ENCODE measurements at places on chromosomes 3 and 15.
A peak's percentile ranks its signal among the peaks of the same experiment; 100 is the strongest.

GRCh38 chr3:11482021-11482420, 161.7 kb downstream of the VGLL4 start:
- no peaks in the 10 kb centered on the region for H3K4me1 ChIP-seq
- no peaks in the 10 kb centered on the region for H3K27me3 ChIP-seq
- no peak overlapping the region for H3K27ac ChIP-seq
- no peak for DNase-seq

DNA sequence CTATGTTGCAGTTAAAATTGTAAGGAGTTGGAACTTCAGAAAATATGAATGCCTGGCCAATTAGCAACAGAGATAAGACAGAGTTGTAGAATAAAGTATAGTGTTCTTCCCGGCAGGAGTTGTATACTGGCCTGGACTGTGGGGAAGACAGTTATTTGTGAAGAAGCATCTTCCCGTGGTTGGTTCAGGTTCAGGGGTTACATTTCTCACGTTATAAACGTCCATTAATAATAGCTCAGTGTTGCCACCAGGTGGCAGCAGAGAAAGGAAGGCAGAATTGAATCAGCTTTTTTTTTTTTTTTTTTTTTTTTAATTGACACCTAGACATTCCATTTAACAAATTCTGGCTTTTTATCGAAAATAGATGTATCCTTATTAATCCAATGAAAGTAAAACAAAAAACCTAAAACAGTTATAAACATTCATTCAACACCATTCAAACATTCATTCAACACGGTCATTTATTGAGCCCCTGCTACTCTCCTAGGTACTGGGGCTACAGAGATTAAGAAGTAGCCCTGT, 66.4 kb upstream of the NR2E3 start:
- no peak overlapping the region for H3K4me3 ChIP-seq
- no peaks in the 10 kb centered on the region for H3K4me1 ChIP-seq
- H3K27me3 ChIP-seq, result no peaks in the 10 kb centered on the region
- peak; percentile 58 for DNase-seq
- H3K36me3 ChIP-seq, result no peaks in the 10 kb centered on the region
- H3K27ac ChIP-seq, result no peak overlapping the region

GRCh38 chr3:147356145-147356908, 50.0 kb downstream of the ZIC4 start:
- no peak overlapping the region for H3K27ac ChIP-seq
- no peaks in the 10 kb centered on the region for H3K36me3 ChIP-seq
- H3K4me1 ChIP-seq, result no peaks in the 10 kb centered on the region
- no peak for DNase-seq
- peaks cover 64% of the 10 kb centered on the region for H3K27me3 ChIP-seq
- no peak overlapping the region for H3K4me3 ChIP-seq

DNA sequence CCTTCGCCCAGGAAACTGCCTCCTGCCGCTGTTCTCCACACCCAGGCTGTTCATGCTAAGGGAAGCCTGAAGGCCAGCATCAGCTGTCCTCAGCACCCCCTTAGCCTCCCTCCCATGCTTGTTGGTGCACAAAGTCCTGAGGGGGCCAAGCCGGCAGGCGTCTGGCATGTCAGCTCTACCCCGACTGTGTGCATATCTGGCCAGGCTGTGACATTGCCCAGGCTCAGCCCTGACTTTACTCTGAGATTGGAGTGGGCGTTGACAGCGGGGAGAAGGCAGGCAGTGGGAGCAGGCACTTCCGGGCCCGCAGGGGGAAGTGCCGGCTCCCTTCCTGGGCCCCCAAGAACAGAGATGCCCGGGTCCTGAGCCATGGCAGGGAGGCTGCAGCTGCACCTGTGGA, 492.2 kb downstream of the AGBL1 start:
- H3K4me3 ChIP-seq, result no peak overlapping the region
- no peak overlapping the region for H3K27ac ChIP-seq
- H3K27me3 ChIP-seq, result no peaks in the 10 kb centered on the region
- peaks cover 5% of the 10 kb centered on the region for H3K4me1 ChIP-seq
- DNase-seq, result no peak

DNA sequence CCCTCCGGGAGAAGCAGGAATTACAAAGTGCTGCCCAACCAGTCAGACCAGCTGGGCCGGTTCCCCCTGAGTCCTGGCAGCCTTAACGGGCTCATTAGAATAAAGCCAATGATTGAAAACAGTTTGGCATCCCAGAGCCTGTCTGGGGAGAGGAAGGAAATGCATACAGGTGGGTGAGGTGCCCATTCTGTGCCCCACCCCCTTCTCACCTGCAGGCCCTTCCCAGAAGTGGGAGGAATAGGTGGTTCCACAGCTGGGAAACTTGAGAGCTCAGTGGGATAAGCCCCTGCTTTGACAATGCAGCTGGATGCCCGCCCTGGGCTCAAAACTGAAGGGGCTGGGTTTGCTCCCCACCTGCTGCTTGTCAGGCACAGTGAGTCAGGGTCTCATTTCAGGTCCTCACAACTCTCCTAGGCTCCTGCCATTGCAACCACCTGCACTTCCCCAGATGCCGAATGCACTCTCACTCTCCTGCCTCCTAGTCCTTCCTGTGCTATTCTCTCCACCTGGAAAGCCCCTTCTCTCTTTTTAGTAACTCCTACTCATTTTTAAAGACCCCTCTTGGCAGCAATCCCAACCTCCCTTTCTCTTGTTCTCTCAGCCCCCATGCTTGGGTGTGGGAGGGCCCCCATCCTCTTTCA, 5.5 kb upstream of the BUB1B start:
- H3K4me1 ChIP-seq, result peaks cover under 1% of the 10 kb centered on the region
- no peak for DNase-seq
- no peak overlapping the region for H3K4me3 ChIP-seq
- no peak overlapping the region for H3K27ac ChIP-seq
- H3K27me3 ChIP-seq, result no peaks in the 10 kb centered on the region

DNA sequence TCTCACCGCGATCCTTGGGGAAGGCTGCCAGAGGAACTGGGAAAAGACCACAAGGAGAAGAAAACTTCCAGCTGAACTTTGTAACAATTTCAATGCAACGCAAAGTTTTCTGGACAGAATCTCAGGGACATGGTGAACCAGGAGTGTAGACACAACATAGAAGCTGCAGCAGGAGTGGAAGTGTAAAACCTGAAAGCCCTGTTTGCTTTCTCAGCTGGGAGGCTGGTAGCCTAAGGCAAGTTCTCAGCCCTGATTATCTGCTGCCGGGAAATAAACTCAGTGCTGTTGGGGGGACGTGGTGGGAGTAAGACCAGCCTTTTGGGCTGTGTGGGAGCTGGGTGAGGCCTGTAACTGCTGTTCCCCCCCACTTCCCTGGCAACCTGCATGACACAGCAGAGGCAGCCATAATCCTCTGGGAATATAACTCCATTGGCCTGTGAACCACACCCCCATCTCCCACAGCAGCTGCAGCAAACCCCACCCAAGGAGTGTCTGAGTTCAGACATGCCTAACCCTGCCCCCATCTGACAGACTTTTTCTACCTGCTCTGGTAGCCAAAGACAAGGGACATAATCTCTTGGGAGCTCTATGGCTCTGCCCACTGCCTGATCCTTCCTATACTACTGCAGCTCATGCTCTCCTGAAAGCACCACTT, 106.7 kb downstream of the ZNF621 start:
- H3K4me3 ChIP-seq, result no peak overlapping the region
- H3K27me3 ChIP-seq, result peaks cover 9% of the 10 kb centered on the region
- no peak for DNase-seq
- no peak overlapping the region for H3K27ac ChIP-seq
- no peaks in the 10 kb centered on the region for H3K4me1 ChIP-seq

- no peak overlapping the region for H3K4me3 ChIP-seq
- no peaks in the 10 kb centered on the region for H3K36me3 ChIP-seq
- H3K27me3 ChIP-seq, result no peaks in the 10 kb centered on the region
- H3K27ac ChIP-seq, result no peak overlapping the region
- DNase-seq, result no peak
Observed at GRCh38 chr3:125186800-125187598, 25.5 kb downstream of the SLC12A8 start.

GRCh38 chr15:86199467-86200145, 119.9 kb downstream of the AGBL1 start:
- H3K4me1 ChIP-seq, result no peaks in the 10 kb centered on the region
- no peaks in the 10 kb centered on the region for H3K27me3 ChIP-seq
- H3K27ac ChIP-seq, result no peak overlapping the region
- DNase-seq, result no peak
- H3K36me3 ChIP-seq, result no peaks in the 10 kb centered on the region
- no peak overlapping the region for H3K4me3 ChIP-seq

DNA sequence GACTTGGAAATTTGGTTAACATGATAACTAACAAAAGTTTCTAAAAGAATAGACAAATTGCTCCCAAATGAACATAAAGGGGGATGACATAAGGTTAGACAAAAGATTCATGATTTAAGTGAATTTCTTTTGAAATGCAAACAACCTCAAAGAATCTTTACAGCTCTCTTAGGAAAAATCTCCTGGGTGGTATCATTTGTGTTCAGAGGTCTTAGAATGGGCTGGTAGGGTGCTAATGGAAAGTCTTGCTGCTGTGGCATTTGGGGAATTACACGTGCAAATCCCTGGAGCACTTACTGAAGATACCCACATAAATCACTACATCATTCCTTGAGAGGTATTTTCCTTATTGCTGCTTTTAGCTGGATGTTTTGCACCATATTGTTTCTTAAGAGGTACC, 14.4 kb upstream of the ROBO2 start:
- H3K4me3 ChIP-seq, result no peak overlapping the region
- no peak for DNase-seq
- H3K27me3 ChIP-seq, result no peaks in the 10 kb centered on the region
- H3K36me3 ChIP-seq, result no peaks in the 10 kb centered on the region
- H3K4me1 ChIP-seq, result no peaks in the 10 kb centered on the region

DNA sequence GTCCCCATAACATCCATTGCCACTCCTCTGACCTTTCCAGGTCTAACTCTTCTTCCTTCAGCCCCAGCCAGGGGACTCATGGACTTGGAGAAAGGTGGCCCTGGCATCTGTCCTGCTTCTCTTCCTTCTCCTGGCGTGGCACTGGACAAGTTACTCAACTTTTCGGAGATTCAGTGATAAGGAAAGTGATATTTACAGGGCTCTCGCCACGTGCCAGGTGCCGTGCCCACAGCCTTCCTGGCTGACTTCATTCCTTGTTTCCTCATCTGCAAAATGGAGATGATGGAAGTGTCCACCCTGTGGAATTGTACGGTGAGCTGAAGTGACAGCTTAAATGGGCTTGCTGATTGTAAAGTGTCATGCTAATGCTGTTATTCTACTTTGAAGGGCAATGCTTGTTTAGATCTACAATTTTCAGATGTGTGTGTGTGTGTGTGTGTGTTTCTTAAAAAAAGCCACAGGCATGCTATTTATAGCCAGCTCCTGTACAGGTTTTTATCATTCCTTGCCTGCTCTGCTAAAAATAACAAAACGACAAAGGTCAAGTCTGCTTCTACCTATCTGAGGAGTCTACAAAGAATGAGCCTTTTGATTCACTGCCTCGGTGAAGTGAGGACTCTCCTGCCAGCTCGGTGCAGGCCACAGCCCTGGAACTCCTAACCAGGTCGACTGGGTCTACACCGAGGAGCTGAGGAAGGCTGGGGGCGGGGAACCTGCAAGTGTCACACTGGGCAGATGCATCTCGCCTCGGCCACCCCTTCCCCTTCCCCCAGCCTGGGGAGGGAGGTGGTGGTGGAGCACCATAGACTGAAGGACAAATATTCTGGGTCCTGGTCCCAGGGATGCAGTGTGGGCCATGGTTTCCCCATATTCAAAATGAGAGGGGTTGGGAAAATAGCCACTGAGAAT, 11.4 kb upstream of the ATP2B2 start:
- no peak overlapping the region for H3K4me3 ChIP-seq
- H3K27me3 ChIP-seq, result no peaks in the 10 kb centered on the region
- H3K4me1 ChIP-seq, result no peaks in the 10 kb centered on the region
- no peak for DNase-seq
- H3K36me3 ChIP-seq, result no peaks in the 10 kb centered on the region

Measured in CD4-positive, alpha-beta T cell (primary cell).